ENCODE measurements at places on chromosomes 12 and 14. TPM values are rescaled to one million over a fixed set of nuclear protein-coding genes. Genes with fewer than 3 reads are reported as not detected.

The YLPM1 gene
- total RNA-seq = 66.7 TPM

The RND1 gene
- 5.5 TPM for total RNA-seq

The ANO2 gene
- total RNA-seq = 96.8 TPM

The THAP2 gene
- total RNA-seq = 1.6 TPM

The KRT6B gene
- 0.13 TPM for total RNA-seq

The SCN8A gene
- total RNA-seq = 0.76 TPM

The DHRS4 gene
- 58.4 TPM for total RNA-seq

The SLC7A7 gene
- total RNA-seq = 6.9 TPM

The C14orf180 gene
- not detected for total RNA-seq

The HOXC4 gene
- not detected for total RNA-seq

The SLC4A8 gene
- total RNA-seq = 2.1 TPM

The VTI1B gene
- 37.6 TPM for total RNA-seq

The CYP46A1 gene
- 0.16 TPM for total RNA-seq

The FLRT2 gene
- total RNA-seq = 531 TPM
